GM23248 (cell line): ENCODE measurements at places on chromosomes 3 and 15.
A peak's percentile ranks its signal among the peaks of the same experiment; 100 is the strongest.

GRCh38 chr15:62941699-62942098 is 100.8 kb upstream of the TPM1 start:
- peak; percentile 63 for DNase-seq

DNA sequence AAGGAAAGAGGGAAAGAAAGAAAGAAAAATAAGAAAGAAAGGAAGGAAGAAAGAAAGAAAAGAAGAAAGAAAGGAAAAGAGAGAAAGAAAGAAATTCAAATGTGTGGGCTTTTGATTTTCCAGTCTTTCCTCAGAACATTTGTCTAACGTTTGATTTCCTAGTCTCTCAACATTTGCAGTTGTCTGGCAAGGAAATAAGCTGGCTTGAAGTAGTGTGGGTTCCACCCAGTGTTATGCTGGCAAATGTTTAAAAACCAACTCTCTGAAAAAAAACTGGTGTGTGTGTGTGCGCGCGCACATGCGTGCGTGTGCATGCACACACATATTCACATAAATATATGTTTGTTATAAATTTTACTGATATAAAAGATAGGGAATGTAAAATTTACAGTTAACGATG is 54.6 kb upstream of the C3orf49 start:
- peak; percentile 4 for DNase-seq

DNA sequence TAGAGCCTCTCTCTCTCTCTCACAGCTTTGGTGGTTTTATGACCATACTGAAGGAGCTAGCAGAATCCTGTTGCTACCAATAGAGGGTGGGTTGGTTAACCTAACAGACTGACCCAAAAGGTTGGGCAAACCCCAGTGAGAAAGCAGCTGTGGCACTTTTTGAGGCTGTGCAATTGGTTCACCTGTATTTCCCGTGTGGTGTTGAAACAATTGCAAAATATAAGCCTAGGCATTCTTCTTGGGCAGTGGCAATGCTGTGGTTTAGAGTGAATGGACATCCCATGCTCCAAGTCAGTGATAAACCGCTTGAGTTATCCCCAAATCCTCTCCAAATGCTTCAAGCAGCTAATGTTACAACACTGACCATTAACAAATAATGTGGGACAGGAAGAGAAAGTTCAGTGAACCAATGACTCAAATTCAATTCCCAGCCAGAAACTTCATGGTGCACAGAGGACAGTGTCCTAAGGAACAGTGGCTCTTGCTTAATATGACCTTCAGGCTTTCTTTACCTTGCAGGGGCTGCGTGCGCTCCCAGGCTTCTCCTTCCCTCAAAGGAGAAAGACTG is 261.9 kb upstream of the ICE2 start:
- peak; percentile 59 for DNase-seq

DNA sequence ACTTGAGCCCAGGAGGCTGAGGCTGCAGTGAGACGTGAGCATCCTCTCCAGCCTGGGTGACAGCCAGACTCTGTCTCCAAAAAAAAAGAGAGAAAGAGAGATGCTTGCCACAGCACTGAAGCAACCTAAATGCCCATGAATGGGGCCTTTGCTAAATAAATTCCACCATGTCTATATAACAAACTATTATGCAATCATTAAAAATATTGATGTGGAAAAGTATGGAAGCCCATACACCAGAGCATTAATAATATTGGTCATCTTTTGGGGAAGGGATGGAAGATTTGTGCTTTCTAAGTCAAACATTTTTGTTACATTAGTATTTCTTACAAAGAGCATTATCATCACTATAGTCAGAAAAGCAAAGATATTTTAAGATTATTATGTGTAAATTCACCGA is 116.6 kb downstream of the MEGF11 start:
- DNase-seq, result no peak

GRCh38 chr3:78889348-78889747 is 878.5 kb downstream of the ROBO1 start:
- DNase-seq, result no peak

- peak; percentile 81 for DNase-seq
Observed at GRCh38 chr15:70324001-70324974, 226.6 kb upstream of the TLE3 start.

GRCh38 chr3:38563886-38564270 is 67.7 kb downstream of the EXOG start:
- no peak for DNase-seq

DNA sequence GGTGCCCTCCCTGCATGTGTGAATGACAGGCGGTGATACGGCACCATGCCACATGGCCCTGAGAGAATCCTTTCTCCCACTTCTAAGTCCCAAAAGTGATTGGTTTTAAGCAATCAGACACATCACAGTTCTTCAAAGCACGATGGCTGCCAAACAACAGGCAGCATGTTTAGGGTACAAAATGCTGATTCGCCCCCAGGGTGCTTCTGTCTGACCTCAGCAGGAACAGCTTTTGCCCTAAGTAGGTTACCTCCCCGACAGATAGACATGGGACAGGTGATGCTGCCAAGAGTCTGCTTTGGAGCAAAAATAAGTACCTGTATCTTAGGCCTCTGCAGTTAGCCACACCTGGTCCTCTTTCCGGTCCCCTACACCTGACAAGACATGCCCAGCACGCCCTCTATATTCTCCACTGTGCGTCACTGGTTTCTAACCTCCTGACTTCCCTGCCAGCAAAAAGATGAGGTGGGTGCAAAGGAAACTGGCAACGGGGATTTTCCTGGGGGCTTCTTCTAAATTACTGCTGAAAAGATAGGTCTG is 549.8 kb downstream of the FOXP1 start:
- no peak for DNase-seq

DNA sequence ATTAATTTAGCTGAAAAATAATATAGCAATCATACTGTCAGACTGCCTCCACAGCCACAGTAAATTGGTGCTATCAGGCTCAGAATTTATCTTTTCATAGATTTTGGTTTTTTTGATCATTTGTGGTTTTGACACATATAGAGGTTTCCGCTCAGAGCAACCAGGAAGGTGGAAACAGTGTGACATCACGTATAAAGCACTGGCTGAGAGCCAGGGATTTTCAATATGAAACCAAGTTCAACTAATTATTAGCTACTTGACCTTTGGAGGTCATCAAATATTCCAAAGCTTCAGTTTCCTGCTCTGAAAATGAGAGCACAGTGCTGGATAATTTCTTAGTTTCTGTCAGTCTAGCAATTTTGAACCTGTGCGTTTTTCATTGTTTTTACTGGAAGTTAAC is 433.8 kb upstream of the SUCLG2 start:
- DNase-seq, result no peak

DNA sequence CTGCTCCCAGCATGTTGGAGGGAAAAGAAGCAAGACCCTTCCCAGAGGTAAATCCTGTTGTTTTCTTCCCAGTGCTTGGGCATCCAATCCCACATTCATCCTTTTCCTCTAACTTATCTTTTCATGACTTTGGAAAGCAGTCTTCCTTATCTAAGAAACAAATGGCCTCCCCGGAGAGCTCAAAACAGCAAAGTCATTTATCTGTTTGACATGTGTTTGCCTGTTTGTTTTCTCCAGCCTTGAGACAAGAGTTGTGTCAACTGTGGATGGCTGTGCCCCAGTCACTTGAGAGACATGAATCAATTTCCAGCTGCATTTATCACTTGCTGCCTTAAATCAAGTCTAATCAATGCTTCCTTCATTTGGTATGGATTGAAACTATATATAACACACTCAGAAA is 103.9 kb downstream of the SHQ1 start:
- no peak for DNase-seq

- no peak for DNase-seq
Observed at GRCh38 chr3:39934696-39935095, 125.3 kb downstream of the MYRIP start.

DNA sequence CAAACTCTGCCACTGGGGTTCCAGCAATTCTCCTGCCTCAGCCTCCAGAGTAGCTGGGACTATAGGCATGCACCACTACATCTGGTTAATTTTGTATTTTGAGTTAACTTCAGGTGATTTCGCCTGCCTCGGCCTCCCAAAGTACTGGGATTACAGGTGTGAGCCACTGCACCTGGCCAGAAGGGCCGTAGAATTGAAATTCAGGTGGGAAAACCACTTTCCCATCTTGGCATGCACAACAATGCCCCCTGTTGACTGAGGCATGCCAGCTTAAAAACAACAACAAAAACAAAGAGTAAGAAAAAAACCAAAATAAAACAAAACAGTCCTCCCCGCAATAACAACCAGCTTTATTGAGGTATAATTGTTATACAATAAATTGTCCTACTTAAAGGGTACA is 32.6 kb upstream of the RAB11A start:
- DNase-seq, result no peak

GRCh38 chr3:65901226-65901625 is 137.5 kb downstream of the MAGI1 start:
- peak; percentile 29 for DNase-seq

GRCh38 chr3:81406318-81406717 is 355.1 kb downstream of the GBE1 start:
- no peak for DNase-seq

DNA sequence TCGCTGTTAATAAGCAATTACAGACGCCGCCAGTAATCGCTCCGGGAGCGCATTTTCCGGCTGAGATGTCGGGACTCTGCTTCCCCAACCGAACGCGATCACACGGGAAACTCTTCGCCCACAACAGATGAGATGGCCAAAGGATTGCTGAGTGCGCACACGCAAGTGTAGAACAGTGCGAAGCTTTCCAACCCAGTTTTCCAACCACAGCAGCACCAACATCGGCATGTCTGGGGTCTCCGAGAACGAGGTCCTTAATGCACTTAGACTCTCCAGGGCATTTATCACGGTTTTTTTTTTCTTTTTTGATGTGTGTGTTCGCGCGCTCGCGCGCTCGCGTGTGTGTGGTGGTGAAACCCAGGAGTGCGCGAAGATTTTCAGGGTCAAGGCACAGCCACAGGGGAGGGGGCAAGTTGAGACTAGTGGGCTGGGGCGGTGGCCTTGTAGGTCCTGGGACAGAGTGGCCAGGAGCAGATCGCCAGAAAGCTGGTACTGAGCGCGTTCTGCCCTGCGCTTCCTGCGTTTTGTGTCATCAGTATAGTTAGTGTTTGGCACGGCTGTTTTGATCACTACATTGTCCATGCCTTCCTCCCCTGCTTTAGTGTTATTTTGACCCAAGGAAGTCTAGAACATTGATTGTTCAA is 1.8 kb upstream of the EOMES start:
- DNase-seq, result peak; percentile 35

DNA sequence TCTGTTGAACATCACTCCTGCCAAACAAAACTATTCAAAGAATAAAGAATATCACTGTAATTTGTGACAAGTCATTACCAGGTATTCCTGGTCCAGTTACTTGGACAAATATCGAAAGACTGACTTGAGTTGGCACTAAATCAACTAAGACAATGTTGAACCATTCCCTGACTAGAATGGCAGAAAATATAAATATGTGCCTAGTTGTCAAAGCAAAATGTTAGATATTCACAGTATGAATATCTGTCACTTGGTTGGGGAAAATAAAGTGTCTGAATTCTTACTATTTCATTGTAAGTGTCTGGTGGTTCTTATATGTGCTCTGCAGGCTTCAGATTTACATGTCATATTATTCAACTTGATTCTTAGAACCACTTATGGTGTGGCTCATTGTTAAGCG is 470.2 kb downstream of the NAALADL2 start:
- DNase-seq, result no peak

DNA sequence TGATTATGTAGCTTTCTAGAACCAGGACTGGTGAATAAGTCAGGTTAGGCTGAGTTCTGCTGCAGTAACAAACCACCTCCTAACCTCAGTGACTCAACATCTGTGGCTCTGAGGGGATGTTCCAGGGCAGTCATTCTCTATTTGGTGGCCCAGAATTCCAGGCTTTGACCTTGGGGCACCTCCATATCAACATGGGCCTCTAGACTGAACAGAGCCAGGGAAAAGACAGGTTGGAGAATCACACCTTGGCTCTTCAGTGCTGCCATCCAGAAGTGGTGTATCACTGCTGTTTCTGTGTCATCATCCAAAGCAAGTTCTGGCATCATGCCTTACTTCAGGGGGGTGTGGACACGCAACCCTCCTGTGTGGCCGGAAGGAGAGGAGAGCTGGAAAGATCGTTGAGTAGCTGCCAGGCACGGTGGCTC is 15.3 kb downstream of the ZBTB47 start:
- peak; percentile 71 for DNase-seq

GRCh38 chr3:57500506-57500905 is 43.6 kb downstream of the DNAH12 start:
- no peak for DNase-seq

DNA sequence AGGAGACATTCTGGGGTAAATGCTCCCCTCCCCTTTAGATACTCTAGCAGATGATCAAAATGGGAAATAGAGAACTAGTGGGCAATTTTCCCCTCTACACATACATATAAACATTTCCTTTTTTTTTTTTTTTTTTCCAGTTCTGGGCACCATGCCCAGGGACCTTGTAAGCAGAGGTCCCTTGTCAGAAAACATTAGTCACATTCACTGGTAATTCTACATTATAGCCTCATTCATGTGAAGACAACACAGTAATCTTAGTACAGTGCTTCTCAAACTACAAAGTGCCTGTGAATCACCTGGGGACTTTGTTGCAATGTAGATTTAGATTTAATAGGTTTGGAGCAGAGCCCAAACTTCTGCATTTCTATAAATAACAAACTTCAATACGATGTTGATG is 60.1 kb upstream of the ACTC1 start:
- peak; percentile 73 for DNase-seq

DNA sequence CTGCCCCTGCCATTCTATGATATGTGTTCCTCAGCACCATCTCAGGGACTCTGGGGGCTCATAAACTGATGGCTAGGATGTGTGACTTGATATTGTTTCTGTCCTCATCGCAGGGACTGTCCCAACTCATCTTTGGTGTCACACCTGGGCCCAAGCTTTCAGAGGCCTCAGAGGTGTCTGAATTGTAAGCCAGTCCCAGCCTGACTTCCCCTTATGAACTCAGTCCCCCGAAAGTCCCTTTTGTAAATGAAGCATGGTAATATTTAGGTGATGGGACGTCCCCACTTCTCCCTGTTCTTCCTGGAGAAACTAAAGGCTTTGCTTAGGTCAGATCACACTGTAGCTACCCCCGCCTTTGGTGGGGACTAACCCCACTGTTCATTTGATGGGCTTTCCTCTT is 142.4 kb upstream of the TLE3 start:
- DNase-seq, result no peak

DNA sequence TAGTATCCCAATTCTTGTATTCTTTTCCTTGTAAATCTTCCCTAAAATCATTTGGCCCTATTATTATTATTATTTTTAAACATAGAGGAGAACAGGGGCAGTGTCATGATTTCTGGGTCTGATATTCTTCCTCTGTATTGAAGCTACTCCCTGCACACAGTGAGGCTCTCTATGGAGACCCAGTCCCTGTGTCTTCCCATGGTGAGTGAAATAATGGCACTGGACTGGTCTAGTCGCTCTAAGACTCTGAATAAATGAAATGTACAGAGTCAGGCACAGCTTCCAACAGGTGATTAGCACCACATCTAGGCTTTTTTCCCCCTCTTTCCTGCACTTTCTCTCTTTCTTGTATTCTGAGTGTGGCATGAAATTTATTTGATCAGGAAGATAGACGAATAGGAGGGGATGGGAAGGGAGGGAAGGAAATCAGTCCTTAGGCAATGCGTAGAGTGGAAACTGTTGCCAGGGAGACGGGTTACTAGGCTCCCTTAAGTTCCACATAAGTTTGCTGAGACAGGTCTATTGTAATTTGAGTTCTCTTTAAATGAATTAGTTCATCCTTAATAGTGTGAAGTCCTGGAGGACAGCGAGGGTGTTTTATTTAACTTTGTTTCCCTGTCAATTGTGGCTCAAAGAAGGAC is 49.0 kb upstream of the NDN start:
- DNase-seq, result no peak

- peak; percentile 61 for DNase-seq
Observed at GRCh38 chr3:34260271-34261000, 462.0 kb downstream of the PDCD6IP start.
